ENCODE measurements at places on chromosomes 11 and 22. TPM values are rescaled to one million over a fixed set of nuclear protein-coding genes. Genes with fewer than 3 reads are reported as not detected.

The GAL3ST1 gene
- total RNA-seq: 11.6 TPM

The VSIG10L2 gene
- total RNA-seq: not detected

The DDIAS gene
- total RNA-seq: 14.9 TPM

The KIRREL3 gene
- total RNA-seq: 12.0 TPM

The RFPL1 gene
- total RNA-seq: not detected

The P4HA3 gene
- total RNA-seq: 48.3 TPM

The HTR3A gene
- total RNA-seq: not detected

The MFRP gene
- total RNA-seq: not detected

The ADAMTS8 gene
- total RNA-seq: 1.7 TPM

The RAG2 gene
- not detected for total RNA-seq

The ADM2 gene
- 0.44 TPM for total RNA-seq

The UQCC3 gene
- 32.6 TPM for total RNA-seq

The TMEM151A gene
- total RNA-seq: 3.6 TPM

The MRPL16 gene
- 70.4 TPM for total RNA-seq

The CCDC89 gene
- total RNA-seq: not detected

The OR52E8 gene
- total RNA-seq: not detected

The BTG4 gene
- total RNA-seq: 0.10 TPM

The POTEH gene
- not detected for total RNA-seq

The CALCA gene
- total RNA-seq: 0.15 TPM

The MYO7A gene
- 1.3 TPM for total RNA-seq

The GGA1 gene
- 22.0 TPM for total RNA-seq

The OR2D2 gene
- not detected for total RNA-seq

The OR5B12 gene
- total RNA-seq: not detected

Measured in A549 treated with Hydrocortisone at 1 μM for 4 hours (cell line).